Panc1 (cell line): ENCODE measurements at places on chromosomes 6 and 20. TPM values are rescaled to one million over a fixed set of nuclear protein-coding genes. Genes with fewer than 3 reads are reported as not detected.
A peak's percentile ranks its signal among the peaks of the same experiment; 100 is the strongest.

GRCh38 chr6:163427498-163428254, 13.2 kb downstream of the QKI start:
- no peaks in the 10 kb centered on the region for H3K27me3 ChIP-seq
- H3K27ac ChIP-seq: no peak overlapping the region
- no peak overlapping the region for H3K4me3 ChIP-seq
- DNase-seq: no peak
- no peaks in the 10 kb centered on the region for H3K36me3 ChIP-seq

REPS1 gene
- total RNA-seq: 28.6 TPM

GRCh38 chr20:32019156-32019510, 8.9 kb downstream of the CCM2L start:
- peak overlapping the region; percentile 89 for H3K27ac ChIP-seq
- DNase-seq: no peak
- H3K4me1 ChIP-seq: peaks cover 19% of the 10 kb centered on the region
- no peaks in the 10 kb centered on the region for H3K36me3 ChIP-seq
- peaks cover 11% of the 10 kb centered on the region; the same call in 1 of the 2 replicates for H3K27me3 ChIP-seq
- H3K4me3 ChIP-seq: peak overlapping the region; percentile 52

DNA sequence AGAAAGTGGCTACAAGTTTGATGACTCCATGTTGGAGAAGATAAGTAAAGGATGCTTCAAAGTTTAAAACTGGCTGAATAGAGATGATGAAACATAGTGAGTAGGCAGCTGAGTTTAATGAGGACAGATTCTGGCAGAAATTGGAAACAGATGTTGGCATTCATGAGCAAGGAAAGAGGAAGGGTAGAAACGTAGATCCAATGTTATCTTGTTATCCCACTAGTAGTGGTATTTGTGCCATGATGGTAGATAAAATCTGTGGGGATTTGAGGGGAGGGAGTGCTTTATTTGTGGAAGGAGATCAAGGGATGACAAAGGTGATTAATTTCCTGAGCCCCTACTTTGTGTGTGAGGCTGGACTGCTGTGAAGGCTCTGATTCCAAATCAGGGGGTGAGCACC, 69.5 kb downstream of the MRAP2 start:
- no peak for DNase-seq
- H3K27me3 ChIP-seq: no peaks in the 10 kb centered on the region
- no peaks in the 10 kb centered on the region for H3K36me3 ChIP-seq
- no peak overlapping the region for H3K4me3 ChIP-seq
- H3K4me1 ChIP-seq: no peaks in the 10 kb centered on the region
- no peak overlapping the region for H3K27ac ChIP-seq

GRCh38 chr6:89353118-89353556, 615 bp upstream of the UBE2J1 start:
- H3K36me3 ChIP-seq: no peaks in the 10 kb centered on the region
- no peak for DNase-seq
- H3K27ac ChIP-seq: peak overlapping the region; percentile 77
- peak overlapping the region; percentile 96 for H3K4me3 ChIP-seq
- no peaks in the 10 kb centered on the region for H3K27me3 ChIP-seq
- peaks cover 13% of the 10 kb centered on the region for H3K4me1 ChIP-seq

DNA sequence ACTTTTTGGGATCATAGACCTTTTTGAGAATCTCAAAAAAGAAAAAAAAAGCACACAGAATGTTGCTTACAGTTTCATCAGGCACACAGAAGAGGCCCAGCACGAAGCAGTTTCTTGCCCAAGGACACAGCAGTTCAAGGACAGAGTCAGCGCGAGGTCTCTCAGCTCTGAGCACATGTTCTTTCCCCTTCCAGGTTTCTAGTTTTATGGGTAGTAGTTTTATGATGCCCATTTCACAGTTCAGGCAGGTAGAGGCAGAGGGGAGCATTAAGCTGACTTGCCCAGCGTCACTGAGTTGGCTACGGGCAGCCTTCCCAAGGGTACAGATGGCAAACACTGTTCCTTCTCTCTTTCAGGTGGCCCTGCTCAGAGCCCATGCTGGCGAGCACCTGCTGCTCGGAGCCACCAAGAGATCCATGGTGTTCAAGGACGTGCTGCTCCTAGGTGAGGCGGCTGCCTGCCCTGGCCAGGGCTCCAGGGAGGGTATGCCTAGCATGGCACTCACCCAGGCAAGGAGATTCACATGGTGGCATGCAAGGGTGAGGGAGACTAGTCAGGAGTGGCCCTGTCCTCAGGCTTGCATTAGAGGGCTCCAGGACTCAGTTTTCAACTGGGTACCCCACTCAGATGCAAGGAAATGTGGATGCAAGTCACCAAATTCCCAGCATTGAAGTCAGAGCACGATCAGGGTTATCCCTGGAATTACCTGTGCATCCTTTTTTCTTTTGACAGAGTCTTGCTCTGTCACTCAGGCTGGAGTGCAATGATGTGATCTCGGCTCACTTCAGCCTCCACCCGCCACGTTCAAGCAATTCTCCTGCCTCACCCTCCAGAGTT, 57.4 kb upstream of the TTPAL start:
- peaks cover 3% of the 10 kb centered on the region; the same call in 1 of the 2 replicates for H3K27me3 ChIP-seq
- H3K4me1 ChIP-seq: no peaks in the 10 kb centered on the region
- DNase-seq: no peak
- H3K27ac ChIP-seq: no peak overlapping the region
- H3K36me3 ChIP-seq: no peaks in the 10 kb centered on the region
- no peak overlapping the region for H3K4me3 ChIP-seq

F13A1 gene
- total RNA-seq: 0.26 TPM

DZANK1 gene
- total RNA-seq: 3.0 TPM

GRCh38 chr20:50478162-50478990, 31.8 kb upstream of the PTPN1 start:
- H3K36me3 ChIP-seq: no peaks in the 10 kb centered on the region
- H3K4me1 ChIP-seq: peaks cover 7% of the 10 kb centered on the region; the same call in 1 of the 2 replicates
- no peak overlapping the region for H3K27ac ChIP-seq
- H3K4me3 ChIP-seq: no peak overlapping the region
- H3K27me3 ChIP-seq: no peaks in the 10 kb centered on the region
- no peak for DNase-seq

DNA sequence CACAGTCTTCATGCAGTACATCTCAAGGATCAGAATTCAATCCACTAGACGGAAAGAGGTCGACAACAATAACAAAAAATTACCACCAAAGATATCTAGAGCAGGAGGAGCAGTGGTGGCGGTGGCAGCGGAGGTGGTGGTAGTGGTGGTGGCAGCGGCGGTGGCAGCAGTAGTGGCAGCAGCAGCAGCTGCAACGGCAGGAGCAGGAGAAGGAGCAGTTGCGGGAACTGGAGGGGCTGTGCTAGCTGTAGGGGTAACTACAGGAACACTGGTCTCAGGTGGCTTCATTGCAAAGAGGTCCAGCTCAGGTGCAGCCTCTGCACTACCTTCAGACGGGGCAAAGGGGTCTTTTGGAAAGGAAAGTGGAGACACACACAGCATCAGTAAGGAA, 81.1 kb downstream of the PRSS35 start:
- no peaks in the 10 kb centered on the region for H3K27me3 ChIP-seq
- no peaks in the 10 kb centered on the region for H3K4me1 ChIP-seq
- H3K27ac ChIP-seq: no peak overlapping the region

GRCh38 chr20:49510562-49511122, 28.2 kb upstream of the KCNB1 start:
- H3K36me3 ChIP-seq: no peaks in the 10 kb centered on the region
- no peak for DNase-seq
- H3K27ac ChIP-seq: 0 out of 2 replicates have a peak overlapping the region, but pooled peaks have one; percentile 11
- peaks cover 4% of the 10 kb centered on the region; the same call in 1 of the 2 replicates for H3K4me1 ChIP-seq
- peaks cover 2% of the 10 kb centered on the region; the same call in 1 of the 2 replicates for H3K27me3 ChIP-seq

DNA sequence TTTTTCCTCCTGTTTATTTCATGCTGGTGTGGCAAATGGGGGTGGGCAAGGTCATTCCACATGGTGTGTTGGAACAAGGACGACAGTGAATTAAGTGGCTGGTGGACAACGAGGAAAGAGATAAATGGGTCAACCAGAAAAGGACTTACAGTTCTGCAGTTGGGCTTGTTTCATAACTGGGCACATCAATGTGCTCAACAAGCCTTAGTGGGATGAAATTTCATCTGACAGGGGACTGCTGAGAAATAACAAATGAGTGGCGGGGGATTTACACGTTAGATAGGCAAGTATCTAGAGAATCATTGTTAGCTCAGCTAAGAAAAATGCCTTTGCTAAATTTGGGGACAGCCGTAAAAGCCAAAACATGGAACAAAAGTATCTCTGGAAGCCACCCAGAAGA, 163.6 kb downstream of the NRN1 start:
- no peak overlapping the region for H3K4me3 ChIP-seq
- peaks cover 18% of the 10 kb centered on the region for H3K27me3 ChIP-seq
- no peak overlapping the region for H3K27ac ChIP-seq
- no peaks in the 10 kb centered on the region for H3K36me3 ChIP-seq
- H3K4me1 ChIP-seq: no peaks in the 10 kb centered on the region
- DNase-seq: no peak

NKAIN4 gene
- 5.5 TPM for total RNA-seq

- H3K27me3 ChIP-seq: no peaks in the 10 kb centered on the region
- no peak overlapping the region for H3K4me3 ChIP-seq
- H3K36me3 ChIP-seq: no peaks in the 10 kb centered on the region
- H3K27ac ChIP-seq: no peak overlapping the region
- no peak for DNase-seq
Observed at GRCh38 chr6:4421837-4422236, 286.5 kb upstream of the ECI2 start.

DNA sequence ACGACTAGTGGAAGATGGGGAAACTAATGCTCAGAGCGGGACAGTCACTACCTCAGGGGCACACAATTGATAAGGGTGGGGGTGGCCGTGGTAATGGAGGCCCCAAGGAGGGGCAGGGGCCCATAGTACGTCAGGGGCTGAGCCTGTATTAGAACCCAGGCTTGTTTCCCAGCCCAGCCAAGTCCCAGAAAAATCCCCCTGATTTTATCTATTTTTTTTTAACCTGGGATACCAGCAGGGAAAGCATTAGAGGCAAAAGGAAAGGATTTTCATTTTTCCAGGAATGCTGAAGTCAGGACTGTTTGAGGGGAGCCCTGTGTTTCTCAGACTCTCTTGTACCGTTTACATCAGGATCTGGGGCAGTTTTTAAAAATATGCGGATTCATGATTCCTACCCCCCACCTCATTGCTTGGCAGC, 382 bp downstream of the MYH7B start:
- H3K27me3 ChIP-seq: no peaks in the 10 kb centered on the region
- H3K4me3 ChIP-seq: peak overlapping the region; percentile 92
- 0 out of 2 replicates have a peak, but pooled peaks cover 2% of the 10 kb centered on the region for H3K36me3 ChIP-seq
- peak overlapping the region; percentile 93 for H3K27ac ChIP-seq
- H3K4me1 ChIP-seq: peaks cover 11% of the 10 kb centered on the region

GRCh38 chr6:127272576-127272975, 5.9 kb downstream of the RNF146 start:
- no peaks in the 10 kb centered on the region for H3K27me3 ChIP-seq
- no peak overlapping the region for H3K27ac ChIP-seq
- DNase-seq: no peak
- no peak overlapping the region for H3K4me3 ChIP-seq
- H3K4me1 ChIP-seq: peaks cover 15% of the 10 kb centered on the region

DNA sequence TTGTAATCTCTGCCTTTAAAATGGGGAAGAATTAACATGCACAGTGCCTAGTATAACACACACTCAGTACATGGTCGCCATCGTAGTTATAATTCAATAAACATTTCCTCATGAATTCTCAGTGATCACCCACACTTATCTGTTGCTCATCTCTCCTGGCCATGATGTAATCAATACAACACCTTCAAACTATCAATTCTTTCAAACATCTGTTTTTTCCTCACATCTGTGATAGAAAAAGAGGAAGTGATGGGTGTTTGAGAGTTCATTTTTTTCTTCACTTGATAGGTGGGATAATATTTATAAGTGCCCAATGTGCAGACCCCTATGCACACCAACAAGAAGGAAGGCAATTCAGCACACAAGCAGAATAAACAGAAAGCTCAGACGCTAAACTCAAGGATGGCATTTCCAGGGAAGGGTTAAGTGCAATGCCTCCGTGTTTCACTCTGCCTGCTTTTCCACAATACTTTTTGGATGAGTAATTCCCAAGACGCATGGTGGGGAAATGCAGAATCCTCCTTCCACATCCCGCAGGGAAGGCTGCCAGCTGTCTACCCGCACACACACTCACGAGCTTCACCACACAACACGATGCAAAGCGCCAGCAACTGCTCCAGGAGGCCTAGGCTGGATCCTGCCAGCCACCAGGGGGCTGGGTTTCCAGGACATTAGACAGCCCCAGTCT, 100.3 kb downstream of the GMPR start:
- H3K4me1 ChIP-seq: peaks cover 9% of the 10 kb centered on the region
- H3K36me3 ChIP-seq: no peaks in the 10 kb centered on the region
- H3K27me3 ChIP-seq: no peaks in the 10 kb centered on the region
- no peak overlapping the region for H3K4me3 ChIP-seq
- no peak overlapping the region for H3K27ac ChIP-seq

GRCh38 chr6:168216117-168216516, 103.5 kb downstream of the DACT2 start:
- DNase-seq: no peak
- H3K4me3 ChIP-seq: no peak overlapping the region
- H3K36me3 ChIP-seq: no peaks in the 10 kb centered on the region
- H3K27ac ChIP-seq: no peak overlapping the region
- H3K4me1 ChIP-seq: no peaks in the 10 kb centered on the region
- H3K27me3 ChIP-seq: no peaks in the 10 kb centered on the region

- no peaks in the 10 kb centered on the region for H3K36me3 ChIP-seq
- H3K27me3 ChIP-seq: no peaks in the 10 kb centered on the region
- no peak overlapping the region for H3K4me3 ChIP-seq
- DNase-seq: no peak
- H3K4me1 ChIP-seq: no peaks in the 10 kb centered on the region; the same call in 1 of the 2 replicates
Observed at GRCh38 chr6:43990275-43990626, 137.0 kb downstream of the MRPL14 start.

PNPLA1 gene
- not detected for total RNA-seq

GRCh38 chr6:38750968-38751615, 36.0 kb downstream of the DNAH8 start:
- no peak overlapping the region for H3K4me3 ChIP-seq
- DNase-seq: no peak
- no peaks in the 10 kb centered on the region for H3K4me1 ChIP-seq
- H3K27ac ChIP-seq: no peak overlapping the region

DNA sequence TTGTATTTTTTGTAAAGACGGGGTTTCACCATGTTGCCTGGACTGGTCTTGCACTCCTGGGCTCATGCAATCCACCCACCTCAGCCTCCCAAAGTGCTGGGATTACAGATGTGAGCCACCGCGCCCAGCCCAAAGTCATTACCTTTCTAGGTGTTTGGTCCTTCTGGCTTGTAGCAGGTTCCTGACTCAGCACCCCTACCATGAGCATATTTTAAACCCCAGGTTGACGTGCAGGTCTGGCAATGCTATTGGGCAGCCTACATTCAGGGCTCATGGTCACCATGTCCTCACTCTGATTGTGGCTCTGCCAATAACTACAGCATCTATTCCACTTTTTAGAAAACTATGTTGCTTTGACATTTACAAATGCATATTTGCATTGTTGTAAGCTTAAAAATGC, 59.4 kb downstream of the IPCEF1 start:
- H3K36me3 ChIP-seq: no peaks in the 10 kb centered on the region
- DNase-seq: no peak
- H3K4me3 ChIP-seq: no peak overlapping the region
